ENCODE measurements at places on chromosomes 13 and 19.

- no peak for DNase-seq
These were observed 149.8 kb downstream of the EFNB2 start for GRCh38 chr13:106385654-106386053.

DNA sequence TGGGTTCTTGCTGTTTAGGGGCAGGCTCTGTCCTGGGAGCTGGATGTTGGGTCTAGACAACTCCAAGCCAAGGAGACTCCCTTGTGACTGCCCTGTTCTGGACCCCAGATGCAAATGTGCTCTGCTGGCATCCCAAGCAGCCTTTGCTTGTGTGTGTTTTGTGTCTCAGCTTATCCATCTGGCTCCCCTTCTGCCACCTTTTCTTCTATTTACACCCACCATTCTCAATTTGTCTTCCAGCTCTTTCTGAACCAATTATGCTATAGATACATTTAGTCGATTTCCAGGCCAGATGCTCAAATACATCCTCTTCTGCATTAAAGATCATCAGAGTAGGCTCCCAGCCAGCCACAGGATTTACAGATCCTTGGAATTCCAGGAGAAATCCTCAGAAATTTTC, 115.0 kb upstream of the SLC7A1 start:
- DNase-seq = no peak

- no peak for DNase-seq
These were observed 489.7 kb downstream of the COG6 start for GRCh38 chr13:40145139-40145538.

DNA sequence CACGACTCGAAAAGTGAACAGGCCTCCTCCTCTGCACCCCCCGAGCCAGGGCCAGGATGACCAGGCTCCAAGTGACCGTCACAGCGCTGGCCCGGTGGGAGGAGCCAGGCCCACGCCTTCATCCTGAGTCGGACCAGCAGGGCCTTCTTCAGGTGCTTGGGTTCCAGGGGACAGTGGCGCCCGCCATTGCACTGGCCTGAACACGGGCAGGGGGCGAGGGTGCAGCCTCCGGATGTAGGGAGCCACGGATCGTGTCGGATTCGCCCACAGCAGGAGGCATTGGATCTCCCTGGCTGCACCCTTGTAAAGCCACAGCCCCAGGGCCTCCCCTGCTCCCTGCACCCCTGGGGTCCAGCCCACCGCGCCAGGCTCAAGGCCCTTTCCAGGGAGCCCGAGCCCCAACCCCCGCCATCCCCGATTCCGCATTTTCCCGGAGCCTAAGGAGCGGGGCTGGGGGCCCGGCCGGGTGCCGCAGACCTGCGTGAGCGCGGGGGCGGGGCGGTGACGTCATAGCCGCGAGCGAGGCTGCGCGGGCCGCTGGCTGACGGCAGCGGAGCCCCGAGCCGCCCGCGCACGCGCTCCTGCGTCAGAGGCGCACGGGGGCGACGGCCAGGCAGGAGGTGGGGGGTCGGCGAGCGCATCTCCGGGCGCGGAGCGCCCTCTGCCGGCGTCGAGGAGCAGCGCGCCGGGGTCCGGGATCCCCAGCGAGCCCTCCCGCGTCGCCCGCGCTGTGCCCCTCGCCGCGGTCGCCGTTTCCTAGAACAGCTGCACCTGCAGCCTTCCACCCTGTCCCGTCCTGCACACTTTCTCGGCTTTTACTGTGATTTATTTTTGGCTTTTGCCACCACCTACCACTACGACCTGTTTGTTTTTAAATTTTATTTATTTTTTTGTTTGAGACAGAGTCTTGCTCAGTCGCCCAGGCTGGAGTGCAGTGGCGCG, 1.5 kb upstream of the ATP5F1D start:
- peak; percentile 85 for DNase-seq

DNA sequence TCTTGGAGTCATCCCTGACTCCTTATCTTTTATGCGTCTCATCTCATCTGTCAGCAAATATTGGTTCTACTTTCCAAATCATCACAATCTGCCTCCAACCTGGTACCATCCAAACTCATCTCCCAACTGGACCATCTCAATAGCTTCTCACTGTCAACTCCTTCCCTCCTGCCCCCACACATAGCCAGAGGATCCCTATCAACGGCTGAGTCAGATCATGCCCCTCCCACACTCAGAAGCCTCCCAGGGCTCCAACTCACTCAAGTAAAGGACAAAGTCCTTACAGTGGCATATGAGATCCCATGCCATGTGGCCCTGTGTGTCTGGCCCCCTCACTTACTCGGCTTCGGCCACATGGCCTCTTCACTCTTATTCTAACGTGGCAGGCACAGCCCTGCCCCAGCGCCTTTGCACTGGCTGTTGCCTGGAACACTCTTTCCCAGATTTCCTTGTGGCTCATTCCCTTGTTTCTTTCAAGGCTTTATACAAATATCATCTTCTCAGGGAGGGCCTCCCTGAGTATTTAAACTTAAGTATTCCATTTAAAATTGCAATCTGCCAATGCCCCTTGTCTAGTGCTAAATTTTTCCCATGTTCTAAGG, 4.3 kb downstream of the SPRED3 start:
- no peak for DNase-seq

- no peak for DNase-seq
These were observed 49.9 kb downstream of the SMAD9 start for GRCh38 chr13:36870050-36870692.

DNA sequence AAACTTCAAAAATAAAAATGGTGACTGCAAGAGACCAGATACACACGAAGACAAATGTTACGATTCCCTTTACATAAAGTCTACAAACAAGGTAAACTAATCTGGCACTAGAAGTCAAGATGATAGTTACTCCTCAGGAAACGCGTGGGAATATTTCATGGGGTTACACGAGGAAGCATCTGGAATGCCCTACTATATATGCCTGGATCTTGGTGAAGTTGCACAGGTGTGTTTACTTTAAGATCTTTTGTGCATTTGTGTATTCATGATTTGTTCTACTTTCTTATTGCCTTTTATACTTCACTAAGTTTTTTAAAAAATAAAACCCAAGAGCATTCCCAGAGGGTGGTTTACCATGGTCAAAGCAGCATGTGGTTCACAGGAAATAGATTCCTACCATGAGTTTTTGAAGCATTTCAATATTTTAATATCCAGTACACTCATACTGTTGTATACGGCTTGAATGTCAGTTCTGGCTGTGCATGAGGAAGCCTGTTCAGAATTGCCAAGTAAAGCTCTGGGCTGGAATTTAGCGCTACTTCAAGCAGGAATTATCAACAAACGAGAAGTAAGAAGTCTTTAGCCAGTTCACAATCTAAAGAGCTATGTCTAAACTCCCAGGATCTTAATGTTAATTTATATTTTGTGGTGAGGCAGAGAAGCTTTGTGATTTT, 239.8 kb upstream of the KLHL1 start:
- no peak for DNase-seq

- no peak for DNase-seq
These were observed 301.2 kb downstream of the ZNF536 start for GRCh38 chr19:30673336-30673735.

- peak; percentile 66 for DNase-seq
These were observed 755 bp upstream of the RAB3A start for GRCh38 chr19:18204394-18205199.

GRCh38 chr13:21550918-21551317, 53.1 kb downstream of the MICU2 start:
- no peak for DNase-seq

DNA sequence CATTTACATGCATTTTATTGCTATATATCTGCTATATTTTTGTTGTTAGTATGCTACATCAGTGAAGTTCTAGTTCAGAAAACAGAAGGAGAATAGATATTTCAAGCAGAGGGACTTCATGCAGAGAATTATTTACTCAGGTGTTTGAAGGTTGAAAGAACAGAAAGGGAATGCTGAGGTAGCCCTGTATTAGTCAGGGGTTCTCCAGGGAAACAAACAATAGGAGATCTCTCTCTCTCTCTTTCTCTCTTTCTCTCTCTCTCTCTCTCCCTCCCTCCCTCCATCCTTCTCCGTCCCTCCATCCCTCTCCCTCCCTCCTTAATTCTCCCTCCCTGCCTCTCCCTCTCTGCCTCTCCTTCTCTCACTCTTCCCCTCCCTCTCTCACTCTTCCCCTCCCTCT, 114.3 kb upstream of the TDRD3 start:
- peak; percentile 58 for DNase-seq

- no peak for DNase-seq
These were observed 3.4 kb downstream of the NAXD start for GRCh38 chr13:110618780-110619179.

GRCh38 chr13:25901460-25902376, 150.1 kb downstream of the SHISA2 start:
- no peak for DNase-seq

- DNase-seq = no peak
These were observed 8.1 kb upstream of the KPTN start for GRCh38 chr19:47492137-47492533.

GRCh38 chr19:31285744-31286143, 63.5 kb downstream of the TSHZ3 start:
- no peak for DNase-seq

DNA sequence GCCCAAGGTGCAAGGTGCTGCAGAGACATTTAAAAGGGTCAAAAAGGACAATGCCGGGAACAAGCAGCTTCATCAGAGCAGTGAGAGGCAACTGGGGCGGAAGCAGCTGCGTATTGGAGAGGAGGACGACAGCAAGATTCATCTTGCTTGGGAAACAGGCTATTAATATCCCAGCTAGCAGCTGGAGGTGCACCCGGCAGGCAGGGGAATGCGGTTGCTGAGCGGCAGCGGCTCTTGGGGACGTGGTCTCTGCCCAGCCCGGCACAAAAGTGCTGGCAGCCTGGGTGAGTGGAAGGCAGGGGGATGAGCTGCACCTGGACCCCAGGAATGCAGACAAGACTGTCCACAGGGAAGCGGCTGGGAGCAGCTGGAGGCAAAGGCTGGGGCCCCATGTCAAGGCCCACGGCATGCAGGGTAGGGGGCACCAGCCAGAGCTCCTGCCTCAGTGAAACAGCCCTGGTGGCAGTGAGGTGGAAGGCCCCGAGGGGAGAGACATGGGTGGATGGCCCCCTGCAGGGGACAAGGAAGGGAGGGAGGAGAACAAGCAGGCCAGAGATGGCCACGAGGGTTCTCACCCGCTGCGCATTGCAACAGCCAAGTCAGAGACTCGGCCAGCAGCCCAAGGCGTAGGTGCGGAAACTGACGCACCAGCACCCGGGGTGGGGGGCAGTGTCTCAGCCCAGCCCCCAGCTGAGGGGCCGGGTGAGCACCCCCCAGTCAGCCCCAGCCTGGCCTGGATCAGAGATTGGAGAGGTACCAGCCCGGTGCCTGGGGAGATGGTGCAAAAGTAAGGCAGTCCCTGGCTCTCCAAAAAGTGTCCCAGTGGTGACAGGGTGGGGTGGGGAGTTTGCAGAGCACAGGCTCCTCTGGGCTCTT, 34.4 kb downstream of the PEPD start:
- DNase-seq = no peak

GRCh38 chr13:70964874-70965273, 856.6 kb upstream of the KLHL1 start:
- no peak for DNase-seq

DNA sequence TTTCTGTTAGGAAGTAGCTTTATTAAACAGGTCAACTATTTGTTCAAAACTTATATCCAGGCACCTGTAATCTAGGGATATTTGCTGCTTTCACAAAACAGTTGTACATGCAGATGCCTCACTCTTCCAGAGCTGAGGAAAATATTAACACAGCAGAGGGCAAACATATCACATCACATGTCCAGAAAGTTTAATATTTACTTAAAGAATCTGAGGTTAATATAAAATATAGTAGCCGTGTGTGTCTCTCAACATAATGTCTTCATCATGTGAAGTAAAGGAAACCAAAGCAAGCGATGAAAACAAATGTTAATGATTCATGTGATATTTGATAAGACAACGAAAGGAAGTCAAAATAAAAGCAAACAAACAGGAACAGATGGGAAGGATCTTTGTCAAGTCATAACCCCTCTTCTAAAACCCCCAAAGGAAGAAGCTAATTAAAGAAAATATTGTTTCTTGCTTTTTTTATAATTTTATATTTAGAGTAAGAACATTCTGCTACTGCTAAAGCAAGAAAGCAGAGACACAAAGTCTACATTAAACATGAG, 418.8 kb downstream of the DACH1 start:
- DNase-seq = no peak

GRCh38 chr13:44329909-44330545, 43.6 kb upstream of the SERP2 start:
- no peak for DNase-seq

DNA sequence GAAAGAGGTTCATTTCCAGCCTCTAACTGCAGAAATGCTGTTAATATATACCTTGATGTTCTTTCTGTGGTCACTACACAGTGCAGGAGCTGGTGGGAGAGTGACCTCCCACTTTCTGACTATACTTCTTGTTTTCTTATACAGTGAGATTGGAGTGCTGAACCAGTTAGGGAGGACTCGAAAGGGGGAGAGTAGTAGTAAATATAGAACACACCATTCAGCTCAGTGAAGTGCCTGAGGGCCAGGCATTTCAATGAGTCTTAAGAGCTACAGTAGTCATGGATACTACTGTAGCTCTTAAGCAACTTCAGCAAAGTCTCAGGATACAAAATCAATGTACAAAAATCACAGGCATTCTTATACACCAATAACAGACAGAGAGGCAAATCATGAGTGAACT, 372.9 kb downstream of the MTUS2 start:
- DNase-seq = no peak

DNA sequence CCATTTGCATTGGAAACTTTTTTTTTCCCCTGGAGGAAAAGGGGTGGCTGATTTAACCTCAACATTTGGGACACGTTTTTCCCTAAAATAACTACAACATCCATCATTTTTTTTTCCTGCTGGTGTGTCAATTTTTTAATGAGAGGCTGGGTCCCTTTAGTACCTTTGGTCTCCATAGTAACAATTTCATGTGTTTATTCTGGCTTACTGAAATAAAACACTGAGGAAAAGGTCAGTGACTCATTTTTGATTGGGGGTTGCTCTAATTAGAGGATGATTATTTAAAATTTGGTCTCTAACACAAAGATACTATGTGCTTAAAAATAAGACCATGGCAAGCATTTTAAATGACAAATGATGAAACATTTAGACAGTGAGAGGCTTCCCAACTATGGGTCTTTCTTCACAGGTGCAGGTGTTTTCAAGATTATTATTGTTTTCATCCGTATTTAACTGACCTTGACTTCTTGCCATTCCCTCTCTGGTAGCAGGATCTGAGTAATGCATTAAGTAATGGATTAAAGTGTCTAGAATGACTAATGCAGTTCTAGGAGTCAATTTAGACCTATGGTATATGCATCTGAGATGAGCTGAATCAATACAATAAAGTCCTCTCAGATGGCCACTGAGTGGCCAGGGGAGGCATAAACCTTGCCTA, 406.4 kb downstream of the KCNRG start:
- no peak for DNase-seq

All from NCI-H1092 (cell line).